Activated T-cell treated with anti-CD3 and anti-CD28 coated beads, Interleukin-2, amount 50 U/mL, for 72 hours (primary cell): ENCODE measurements at places on chromosomes 11 and 22.

GRCh38 chr11:16777613-16777975, 39.1 kb downstream of the C11orf58 start:
- no peak for DNase-seq

DNA sequence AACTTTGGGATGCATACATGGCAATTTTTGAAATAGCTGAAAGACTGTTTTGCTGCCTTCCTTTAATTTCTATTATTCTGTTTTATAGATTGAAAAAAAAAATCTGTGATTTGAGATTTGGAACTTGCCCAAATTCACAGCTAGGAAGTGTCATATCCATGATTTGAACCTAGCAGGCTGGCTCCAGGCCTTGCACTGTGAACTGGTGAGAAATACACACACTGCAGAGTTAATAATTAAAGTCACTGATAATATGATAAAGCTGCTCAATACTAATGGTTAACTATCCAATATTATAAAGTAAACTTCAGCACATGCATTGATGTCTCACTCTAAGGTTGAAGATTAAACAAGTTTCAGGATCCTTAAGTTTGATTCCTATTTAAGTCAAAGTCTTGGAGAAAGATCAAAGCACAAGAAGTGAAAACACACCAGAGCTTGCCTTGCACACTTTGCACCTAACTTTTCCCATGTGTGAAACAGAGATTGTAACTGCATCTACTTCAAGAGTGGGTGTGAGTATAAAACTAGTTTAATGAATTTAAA, 150.6 kb upstream of the CCDC179 start:
- DNase-seq: no peak

- DNase-seq: no peak
Measured at GRCh38 chr11:115578275-115578674, 74.1 kb upstream of the CADM1 start.

DNA sequence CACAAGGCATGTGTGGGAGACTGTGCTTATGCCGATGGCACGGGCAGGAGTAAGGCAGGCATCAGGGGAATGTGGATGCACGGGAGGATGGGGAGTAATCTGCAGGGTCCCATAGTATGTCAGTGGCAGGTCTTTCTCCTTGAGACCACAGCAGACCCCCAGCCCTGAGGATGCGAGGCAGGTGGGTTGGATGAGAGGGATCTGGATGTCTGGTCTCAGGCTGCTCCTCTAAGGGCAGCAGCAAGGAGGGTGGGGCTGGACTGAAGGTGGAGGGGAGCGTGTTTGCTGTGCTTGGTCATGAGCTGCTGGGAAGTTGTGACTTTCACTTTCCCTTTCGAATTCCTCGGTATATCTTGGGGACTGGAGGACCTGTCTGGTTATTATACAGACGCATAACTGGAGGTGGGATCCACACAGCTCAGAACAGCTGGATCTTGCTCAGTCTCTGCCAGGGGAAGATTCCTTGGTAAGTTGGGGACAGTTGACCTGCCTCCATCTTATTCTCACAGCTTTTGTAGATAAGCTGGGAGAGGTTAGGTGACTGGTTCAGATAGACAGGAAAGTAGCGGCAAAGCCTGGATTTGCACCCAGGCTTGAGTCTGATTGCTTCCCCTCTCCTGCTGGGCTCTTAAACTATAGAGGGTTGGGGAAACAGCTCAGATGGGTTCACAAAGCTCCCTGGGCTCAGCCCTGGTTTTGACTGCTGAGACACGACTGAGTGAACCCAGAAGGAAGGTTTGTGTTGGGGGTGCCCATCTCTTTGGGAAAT, at the start of gene APOL1:
Gene APOL1, plus strand, starts transcription at position 380 of the 769 bp plus-strand sequence. CDS start 1,823 bp downstream, outside the sequence.
- peak; percentile 60 for DNase-seq

GRCh38 chr11:46249103-46249937, 28.1 kb upstream of the CREB3L1 start:
- DNase-seq: no peak

GRCh38 chr11:79482800-79483199, 42.0 kb upstream of the TENM4 start:
- no peak for DNase-seq

DNA sequence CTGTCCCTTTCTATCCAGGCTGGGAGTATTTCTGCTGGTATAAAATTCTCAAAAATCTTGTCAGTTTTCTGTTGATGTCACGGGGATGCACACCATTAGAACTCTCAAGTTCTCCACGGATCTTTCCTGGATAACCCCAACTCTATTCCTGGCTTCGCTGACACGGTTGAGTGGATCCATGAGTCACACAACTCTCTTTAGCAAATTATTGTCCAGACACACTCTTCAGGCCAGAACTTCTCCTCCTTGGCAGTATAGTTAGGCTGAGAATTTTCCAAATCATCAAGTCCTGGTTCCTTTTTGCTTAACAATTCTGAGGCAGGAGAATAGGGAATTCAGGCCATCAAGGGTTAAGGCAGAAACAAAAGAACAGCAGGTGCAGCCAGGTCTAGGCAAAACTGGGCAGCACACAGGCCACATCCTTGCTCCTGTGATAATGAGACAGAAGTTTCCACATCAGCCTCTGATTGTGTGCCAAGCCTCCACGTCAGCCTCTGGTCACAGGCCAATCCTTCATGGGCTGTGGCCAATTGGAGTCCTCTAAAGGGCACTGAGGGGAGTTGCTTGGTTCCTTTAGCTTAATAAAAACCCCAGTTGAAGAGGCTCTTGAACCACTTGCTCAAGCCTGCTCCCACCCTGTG, 5.7 kb upstream of the ACAT1 start:
- DNase-seq: no peak

- DNase-seq: no peak
Measured at GRCh38 chr11:71206186-71206585, 46.2 kb downstream of the SHANK2 start.

DNA sequence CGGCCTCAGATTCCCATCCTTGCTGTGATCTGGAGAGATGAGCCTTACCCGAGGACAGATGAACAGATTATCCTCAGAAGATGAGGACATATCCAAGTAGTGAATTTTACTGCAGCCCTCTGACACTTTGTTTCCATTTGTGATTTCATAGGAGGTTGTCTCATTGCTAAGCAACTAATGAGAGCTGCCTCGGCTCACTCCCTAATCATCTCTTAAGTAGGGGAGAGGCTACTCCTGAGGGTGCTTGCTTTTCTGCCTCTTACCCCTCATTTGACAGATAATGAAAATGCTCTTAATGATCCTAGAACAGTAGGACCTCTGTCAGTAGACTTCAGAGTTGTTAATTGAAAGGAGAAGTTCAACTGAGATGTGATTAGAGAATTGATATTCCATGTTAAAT, 150.9 kb downstream of the TBC1D22A start:
- no peak for DNase-seq

- DNase-seq: no peak
Measured at GRCh38 chr11:1883346-1884302, 8.1 kb downstream of the PRR33 start.

- DNase-seq: no peak
Measured at GRCh38 chr11:69006816-69007215, 6.2 kb downstream of the MRGPRF start.

DNA sequence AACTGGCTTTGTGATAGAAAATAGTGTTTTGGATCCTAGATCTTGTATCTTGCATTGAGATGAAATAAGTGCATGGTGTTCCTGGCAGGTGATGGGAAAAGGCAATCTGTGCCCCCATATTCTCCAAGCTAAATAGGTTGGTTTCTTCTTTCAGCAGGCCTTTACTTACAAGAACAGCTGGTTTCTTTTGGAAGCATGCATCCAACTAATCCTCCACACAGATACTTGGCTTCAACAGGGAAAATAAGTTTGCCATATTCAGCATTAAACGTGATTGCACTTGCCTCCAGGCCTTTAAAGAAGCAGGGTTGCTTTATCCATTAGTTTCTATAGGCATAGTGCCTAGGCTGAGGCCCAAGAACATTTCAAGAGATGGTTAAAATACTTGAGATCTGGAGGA, 59.9 kb downstream of the APIP start:
- DNase-seq: no peak

- DNase-seq: no peak
Measured at GRCh38 chr11:2287091-2287490, 14.6 kb downstream of the C11orf21 start.

- no peak for DNase-seq
Measured at GRCh38 chr11:69393865-69394233, 87.6 kb upstream of the LINC01488 start.

GRCh38 chr22:50102946-50103345, 13.1 kb downstream of the MOV10L1 start:
- DNase-seq: no peak

- DNase-seq: peak; percentile 60
Measured at GRCh38 chr22:29306175-29306834, at the start of gene GAS2L1. Gene GAS2L1, plus strand, starts transcription at chr22:29306650. Its CDS starts 1,456 bp downstream, at chr22:29308106.

DNA sequence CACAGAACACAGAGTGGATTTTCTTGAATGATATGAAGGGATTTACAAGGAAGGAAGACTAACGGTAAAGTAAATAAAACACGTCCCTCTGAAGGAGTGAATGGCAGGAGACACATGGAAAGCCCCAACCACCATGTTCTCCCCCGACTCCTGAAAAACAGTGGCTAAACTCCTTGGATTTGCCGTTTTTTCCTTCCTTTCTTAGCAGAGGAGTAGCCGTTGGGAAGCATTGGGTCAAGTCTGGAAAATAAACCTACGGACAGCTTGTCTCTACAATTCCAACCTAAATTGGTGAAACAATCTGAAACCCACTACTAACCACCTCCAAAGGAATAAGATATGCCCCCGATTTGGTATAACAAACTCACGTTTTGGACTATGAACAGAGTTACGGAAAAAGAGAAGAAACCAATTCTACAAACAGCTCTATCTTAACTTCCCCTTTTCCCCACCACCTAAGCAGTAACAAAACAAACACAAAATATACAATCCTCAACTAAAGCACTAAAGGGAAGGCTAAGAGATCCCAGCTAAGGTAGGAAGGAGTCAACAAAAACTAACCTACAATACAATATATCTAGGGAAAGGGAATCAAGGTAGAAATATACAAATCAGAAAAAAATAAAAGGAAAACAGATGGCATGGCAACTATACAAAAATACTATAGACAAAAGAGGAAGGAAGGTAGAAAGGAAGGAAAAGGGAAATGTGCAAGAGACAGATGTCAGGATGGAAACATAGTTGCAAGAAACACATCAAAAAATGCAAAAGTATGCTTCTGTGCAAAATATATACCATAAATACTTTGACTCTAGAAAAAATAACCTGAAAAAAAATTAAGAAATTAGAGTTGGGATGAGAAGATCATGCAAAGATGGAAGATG, 43.8 kb upstream of the LYVE1 start:
- no peak for DNase-seq

DNA sequence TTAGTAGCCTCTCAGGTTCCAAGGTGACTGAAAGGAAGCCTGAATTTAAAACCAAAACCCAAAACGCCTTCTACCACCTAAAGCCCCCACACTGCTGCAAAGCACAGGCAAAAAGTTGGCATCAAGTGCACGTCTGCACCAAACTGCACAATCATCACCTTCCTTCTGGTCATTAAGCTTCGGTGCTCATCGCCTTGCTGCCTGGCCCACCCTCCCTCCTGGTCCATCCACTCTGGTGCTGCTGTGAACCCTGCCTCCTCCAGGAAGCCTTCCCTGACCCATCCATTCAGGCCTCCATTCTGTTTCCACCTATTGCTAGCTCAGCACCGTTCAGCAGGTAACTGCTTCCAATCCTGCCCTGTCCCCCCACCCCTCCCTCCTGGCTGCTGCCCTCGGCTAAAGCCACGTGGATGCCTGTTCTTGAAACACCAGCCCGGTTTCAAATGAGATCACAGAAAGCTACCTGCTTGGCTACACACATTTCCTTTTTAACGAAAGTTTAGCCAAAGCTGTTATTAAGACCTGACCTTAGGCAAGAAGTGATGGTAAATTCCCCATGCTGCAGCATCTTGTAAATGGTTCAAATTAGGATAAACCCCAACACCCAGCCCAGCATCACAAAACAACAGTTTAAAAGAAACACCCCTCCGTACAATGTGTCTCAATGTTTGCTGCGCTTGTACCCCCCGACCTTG, 53.8 kb upstream of the CD5 start:
- DNase-seq: no peak

DNA sequence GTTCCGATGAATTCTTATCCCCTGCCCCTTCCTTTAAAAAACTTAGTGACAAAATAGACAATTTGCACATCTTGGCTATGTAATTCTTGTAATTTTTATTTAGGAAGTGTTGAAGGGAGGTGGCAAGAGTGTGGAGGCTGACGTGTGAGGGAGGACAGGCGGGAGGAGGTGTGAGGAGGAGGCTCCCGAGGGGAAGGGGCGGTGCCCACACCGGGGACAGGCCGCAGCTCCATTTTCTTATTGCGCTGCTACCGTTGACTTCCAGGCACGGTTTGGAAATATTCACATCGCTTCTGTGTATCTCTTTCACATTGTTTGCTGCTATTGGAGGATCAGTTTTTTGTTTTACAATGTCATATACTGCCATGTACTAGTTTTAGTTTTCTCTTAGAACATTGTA, 12.0 kb downstream of the CCND1 start:
- no peak for DNase-seq

GRCh38 chr11:110778343-110778742, 66.1 kb upstream of the ARHGAP20 start:
- DNase-seq: no peak

DNA sequence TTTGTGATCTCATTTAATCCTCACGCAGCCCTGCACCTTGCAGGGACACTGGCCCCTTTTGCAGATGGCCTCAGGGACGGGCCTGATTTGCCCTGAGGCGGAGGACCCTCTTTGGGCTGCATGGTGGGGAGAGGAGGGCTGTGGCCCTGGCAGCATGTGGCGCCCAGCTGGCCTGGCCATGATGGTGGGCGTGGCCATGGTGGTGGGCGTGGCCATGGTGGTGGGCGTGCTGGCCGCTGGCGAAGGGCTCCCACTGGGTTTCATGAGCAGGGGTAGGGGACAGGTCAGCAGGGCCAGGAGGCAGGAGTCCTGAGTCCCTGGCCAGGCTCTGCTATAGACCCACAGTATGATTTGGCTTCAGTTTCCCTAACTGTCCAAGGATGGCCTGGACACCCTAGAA, 13.1 kb downstream of the WNT11 start:
- no peak for DNase-seq

GRCh38 chr11:111521135-111521534, 6.6 kb downstream of the HOATZ start:
- no peak for DNase-seq

DNA sequence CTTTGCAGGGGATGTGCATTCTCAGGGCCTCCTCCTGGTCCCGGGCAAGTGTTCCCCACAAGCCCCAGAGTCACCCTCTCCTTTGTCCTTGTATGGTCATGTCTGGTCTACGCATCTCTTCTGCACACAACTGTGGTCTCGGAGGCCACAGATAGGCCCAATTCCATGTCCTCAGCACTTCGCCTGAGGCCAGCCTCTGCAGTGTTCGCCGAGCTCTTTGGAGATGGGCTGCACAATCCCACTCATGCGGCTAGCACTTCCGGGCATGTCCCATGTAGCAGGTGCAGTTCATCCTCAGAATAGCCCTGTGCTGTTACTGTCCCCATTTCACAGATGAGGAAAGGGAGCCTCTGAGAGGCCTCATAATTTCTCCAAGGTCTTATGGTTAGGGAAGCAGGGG, 7.6 kb downstream of the PARVG start:
- no peak for DNase-seq
